Osteoblast (primary cell): ENCODE measurements at places on chromosomes 12 and 14. TPM values are rescaled to one million over a fixed set of nuclear protein-coding genes. Genes with fewer than 3 reads are reported as not detected.

DNA sequence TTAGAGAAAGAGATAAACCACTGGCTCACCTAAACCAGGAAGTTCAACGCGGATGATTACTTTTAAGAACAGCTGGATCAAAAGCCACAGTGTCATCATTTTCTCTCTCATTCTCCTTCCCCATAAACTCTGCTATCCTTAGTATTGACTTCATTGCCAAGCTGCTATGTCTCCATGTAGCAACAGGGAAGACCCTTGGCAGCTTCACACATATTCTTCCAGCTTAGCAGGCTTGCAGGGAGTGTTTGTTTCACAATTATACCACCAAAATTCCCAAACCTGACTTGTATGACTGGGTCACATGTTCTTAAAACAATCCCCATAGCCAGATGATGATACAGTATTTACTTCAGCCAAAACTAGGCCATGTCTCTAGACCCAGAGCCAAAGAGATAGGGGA lies 235.5 kb downstream of the PAWR start:
- no peak for DNase-seq

GRCh38 chr12:112803620-112804282 lies 12.2 kb downstream of the RPH3A start:
- DNase-seq, result no peak

The PRKD1 gene
- 21.8 and 28.6 TPM in 2 replicates for total RNA-seq

- no peak for DNase-seq
Measured at GRCh38 chr12:110540048-110540447, 37.9 kb downstream of the RAD9B start.

DNA sequence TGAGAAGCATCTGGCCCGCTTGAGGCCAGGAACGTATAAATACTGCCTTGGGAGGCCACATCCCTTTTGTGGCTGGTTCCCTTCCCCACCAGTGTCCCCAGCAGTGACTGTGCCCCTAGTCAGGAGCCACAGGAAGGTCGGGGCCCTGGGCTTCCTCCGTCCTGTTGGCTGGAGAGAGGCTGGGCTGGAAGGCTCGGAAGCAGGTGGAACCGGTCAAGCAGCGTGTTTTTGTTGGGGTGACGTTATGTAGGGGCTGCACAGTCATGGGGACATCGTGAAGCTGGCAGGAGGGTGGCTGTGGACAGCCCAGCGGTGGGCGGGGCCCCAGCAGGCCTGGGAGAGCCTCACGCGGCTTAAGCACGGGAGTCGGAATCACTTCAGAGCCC lies 10.1 kb downstream of the XRCC3 start:
- no peak for DNase-seq

DNA sequence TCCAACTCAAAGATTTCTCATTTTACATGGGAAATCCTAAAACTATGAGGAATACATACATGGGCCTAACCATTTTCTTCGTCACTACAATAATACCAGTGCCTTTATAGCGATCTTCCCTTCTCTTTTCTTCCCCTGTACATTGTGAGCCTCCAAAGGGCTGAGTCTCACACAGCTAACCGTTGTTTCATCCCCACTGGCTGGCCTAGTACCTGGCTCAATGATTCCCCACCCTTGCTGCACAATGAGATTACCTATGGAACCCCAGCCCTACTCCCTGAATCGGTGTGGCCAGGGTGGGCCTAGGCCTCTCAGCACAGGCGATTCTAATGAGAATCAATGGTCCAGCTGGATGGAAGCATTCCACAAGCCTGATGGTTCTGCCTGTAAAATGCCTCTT lies 16.1 kb downstream of the PPTC7 start:
- no peak for DNase-seq

- DNase-seq, result no peak
Measured at GRCh38 chr14:26993556-26993955, 395.7 kb upstream of the NOVA1 start.

DNA sequence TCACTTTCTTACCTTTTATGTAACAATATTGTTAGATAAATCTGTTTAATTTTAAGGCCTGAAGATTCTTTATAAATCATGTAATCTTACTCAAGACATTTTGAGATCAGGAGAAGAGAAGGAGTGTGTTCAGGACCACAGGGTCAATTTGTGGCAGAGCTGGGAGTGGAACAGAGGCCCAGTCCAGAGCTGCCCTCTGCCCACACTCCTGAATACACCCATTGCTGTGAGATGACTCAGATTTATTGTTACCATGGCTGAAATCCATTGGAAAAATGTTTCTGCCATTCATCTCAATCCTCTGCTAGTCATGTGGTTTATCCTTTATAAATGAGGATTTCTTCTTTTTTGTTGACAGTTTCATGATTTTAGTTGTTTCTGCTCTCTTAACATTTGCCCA lies 100.5 kb upstream of the STXBP6 start:
- no peak for DNase-seq

DNA sequence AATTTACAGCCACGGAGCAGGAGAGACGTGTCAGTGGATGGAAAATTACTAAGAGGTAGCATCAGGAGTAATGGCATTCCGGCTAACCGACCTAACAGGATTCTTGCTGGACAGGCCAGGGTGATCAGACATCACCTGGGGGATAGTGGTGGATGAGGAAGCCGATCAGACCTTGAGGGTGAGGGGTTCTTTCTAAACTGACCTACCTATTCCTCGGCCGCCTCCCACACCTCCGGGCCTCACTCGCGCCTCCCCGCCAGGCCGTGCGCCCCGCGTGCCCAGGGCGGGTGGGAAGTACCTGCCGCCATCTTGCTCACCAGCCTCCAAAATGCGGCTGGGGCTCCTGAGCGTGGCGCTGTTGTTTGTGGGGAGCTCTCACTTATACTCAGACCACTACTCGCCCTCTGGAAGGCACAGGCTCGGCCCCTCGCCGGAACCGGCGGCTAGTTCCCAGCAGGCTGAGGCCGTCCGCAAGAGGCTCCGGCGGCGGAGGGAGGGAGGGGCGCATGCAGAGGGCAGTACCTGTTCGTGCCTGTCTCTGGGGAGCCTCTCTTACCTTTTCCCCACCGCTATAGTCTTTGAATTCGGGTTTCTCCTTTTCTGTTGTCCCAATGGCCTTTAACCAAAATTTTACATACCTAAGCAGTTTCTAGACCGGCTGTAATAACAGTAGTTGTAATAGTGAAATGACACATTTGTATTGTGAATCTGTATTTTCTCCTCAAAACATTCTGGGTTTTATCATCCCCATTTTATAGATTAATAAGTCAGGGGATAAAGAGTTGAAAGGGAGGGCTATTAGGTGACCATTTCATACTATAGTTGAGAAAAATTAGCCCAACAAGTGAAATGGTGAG lies at the start of gene TMPRSS12:
TSS of gene TMPRSS12 (plus strand) at position 290 of the 857 bp plus-strand sequence. CDS start at position 329, 39 bp downstream.
- peak; percentile 87 for DNase-seq

The IGF1 gene
- 0.72 and 0.88 TPM in 2 replicates for total RNA-seq

The TMTC1 gene
- total RNA-seq, result 50.3 and 69.2 TPM in 2 replicates

The KCNH3 gene
- total RNA-seq, result not detected in 2 replicates

DNA sequence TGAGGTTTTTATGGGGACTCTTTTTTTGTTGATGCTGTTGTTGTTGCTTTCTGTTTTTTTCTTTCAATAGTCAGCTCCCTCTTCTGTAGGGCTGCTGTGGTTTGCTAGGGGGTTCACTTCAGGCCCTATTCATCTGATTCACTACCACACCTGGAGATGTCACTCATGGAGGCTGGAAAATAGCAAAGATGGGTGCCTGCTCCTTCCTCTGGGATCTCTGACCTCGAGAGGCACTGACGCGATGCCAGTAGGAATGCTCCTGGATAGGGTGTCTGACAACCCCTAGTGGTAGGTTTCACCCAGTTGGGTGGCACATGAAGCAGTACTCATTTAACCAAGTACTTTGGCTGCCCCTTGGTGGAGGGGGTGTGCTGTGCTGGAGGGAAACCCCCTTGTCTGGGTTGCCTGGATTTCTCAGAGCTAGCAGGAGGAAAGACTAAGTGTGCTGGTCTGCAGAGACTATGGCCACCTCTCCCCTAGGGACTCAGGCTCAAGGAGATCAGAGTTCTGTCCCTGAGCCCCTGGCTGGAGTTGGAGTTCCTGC lies 745.5 kb downstream of the TMTC2 start:
- DNase-seq, result no peak

GRCh38 chr12:108560321-108560721 lies 652 bp downstream of the SART3 start:
- peak; percentile 78 for DNase-seq

GRCh38 chr14:41280745-41281144 lies 325.9 kb upstream of the LRFN5 start:
- DNase-seq, result no peak

- no peak for DNase-seq
Measured at GRCh38 chr12:51971679-51972421, 20.4 kb downstream of the ACVR1B start.

DNA sequence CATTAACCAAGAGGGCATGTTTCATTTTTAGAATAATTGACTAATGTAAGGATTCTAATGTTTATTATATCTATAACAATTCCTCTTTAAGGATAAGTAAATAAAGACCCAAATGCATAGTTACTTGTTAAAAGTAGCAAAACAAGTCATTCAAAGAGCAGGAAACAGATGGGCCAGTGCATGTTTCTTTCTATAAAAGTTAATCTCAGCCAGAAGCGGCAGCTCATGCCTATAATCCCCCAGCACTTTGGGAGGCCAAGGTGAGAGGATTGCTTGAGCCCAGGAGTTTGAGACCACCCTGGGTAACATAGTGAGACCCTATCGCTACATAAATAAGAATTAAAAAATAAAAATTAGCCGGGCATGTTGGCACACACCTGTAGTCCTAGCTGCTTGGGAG lies 391.0 kb upstream of the RGS6 start:
- DNase-seq, result no peak

The REP15 gene
- 3.5 and 4.0 TPM in 2 replicates for total RNA-seq

The SYCP3 gene
- total RNA-seq, result 0.72 and 0.88 TPM in 2 replicates

GRCh38 chr12:83945871-83946270 lies 966.7 kb downstream of the SLC6A15 start:
- DNase-seq, result no peak

The NKX2-1 gene
- total RNA-seq, result not detected in 2 replicates

GRCh38 chr12:132649226-132649945 lies 30.8 kb downstream of the P2RX2 start:
- peak; percentile 83 for DNase-seq

- DNase-seq, result no peak
Measured at GRCh38 chr14:22008766-22009165, 335.1 kb upstream of the OR4E1 start.
